ENCODE measurements at places on chromosomes 6 and 20.

DNA sequence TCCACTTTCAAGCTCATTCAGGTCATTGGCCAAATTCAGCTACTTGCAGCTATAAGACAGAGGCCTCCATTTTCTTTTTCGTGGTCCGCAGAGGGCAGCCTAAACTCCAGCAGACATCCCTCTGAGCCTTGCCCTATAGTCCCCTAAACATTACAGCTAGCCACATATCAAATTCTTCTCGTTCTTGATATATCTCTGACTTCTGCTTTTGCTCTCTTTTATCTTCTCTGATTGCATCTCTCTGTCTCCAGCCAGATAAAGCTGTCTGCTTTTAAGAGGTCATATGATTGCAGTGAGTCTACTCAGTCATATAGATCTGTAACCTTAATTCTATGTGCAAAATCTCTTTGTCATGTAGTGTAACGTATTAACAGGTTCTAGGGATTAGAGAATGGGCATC, 358.4 kb upstream of the RGS17 start:
- no peak for DNase-seq

- DNase-seq, result no peak
These were observed 16.9 kb upstream of the SLC22A2 start for GRCh38 chr6:160275511-160276003.

GRCh38 chr6:138160329-138161087, 1.2 kb upstream of the ARFGEF3 start:
- no peak for DNase-seq

GRCh38 chr6:165864218-165864617, 201.2 kb upstream of the PDE10A start:
- DNase-seq, result no peak

DNA sequence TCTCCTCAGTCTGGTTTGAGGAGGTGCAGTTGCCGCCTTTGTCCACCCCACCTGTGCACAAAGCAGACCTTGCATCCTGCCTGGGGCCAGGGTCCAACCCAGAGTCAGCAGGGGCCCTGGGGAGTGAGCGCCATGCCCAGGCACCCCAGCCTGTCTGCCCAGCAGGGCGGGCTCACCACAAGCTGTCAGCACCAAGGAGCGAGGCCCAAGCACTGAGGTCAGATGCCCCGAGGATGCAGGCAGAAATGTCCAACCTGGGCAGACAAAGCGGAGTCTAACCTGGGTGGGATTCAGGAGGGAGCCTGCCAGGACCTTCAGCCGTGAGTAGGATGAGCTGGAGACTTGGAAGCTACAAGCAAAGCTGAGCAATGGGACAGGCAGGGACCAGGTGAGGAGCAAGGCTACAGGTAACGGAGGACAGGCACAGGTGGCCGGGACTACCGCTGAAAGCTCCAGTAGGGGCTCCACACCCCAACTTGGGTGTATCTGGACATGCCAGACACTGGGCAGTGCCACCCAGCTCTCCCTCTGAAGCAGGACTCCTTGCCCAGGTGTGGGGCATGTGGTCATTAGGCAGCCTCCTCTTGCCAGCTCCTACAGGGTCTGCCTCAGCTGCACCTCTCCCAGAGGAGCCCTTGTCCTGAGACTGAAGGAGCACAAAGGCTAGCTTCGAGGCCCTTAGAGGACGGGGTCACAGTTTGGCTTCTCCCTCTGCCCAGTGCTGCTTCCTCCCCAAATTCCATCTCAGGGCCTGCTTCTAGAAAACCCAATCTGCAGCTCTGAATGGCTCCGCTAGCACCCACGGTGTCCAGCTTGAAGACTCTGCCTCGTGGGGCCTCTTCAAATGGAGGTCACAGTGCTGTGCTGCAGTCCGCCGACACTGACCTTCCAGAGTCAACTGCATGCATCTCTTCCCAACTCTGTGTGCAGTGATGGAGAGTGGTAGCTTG, 210.6 kb upstream of the CDYL start:
- DNase-seq, result no peak

GRCh38 chr20:1933465-1933870, 38.3 kb downstream of the SIRPA start:
- DNase-seq, result no peak

DNA sequence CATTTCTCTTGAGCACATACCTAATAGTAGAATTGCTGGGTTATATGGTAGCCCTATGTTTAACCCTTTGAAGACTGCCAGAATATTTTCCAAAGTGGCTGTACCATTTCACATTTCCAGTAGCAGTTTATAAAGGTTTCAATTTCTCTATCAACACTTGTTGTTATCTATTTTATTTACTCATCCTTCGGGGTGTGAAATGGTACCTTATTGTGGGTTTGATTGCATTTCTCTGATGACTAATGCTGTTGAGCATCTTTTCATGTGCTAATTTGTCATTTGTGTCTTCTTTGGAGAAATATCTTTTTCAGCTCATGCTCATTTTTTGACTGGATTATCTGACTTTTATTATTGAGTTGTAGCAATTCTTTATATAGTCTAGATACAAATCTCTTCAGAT, 5.4 kb downstream of the ENPP4 start:
- DNase-seq, result no peak

Measured in SW 1271 (cell line).